Erythroblast (primary cell): ENCODE measurements at places on chromosomes 6 and 20.
A peak's percentile ranks its signal among the peaks of the same experiment; 100 is the strongest.

GRCh38 chr6:1145768-1146218 lies 166.1 kb upstream of the FOXQ1 start:
- DNase-seq: no peak

DNA sequence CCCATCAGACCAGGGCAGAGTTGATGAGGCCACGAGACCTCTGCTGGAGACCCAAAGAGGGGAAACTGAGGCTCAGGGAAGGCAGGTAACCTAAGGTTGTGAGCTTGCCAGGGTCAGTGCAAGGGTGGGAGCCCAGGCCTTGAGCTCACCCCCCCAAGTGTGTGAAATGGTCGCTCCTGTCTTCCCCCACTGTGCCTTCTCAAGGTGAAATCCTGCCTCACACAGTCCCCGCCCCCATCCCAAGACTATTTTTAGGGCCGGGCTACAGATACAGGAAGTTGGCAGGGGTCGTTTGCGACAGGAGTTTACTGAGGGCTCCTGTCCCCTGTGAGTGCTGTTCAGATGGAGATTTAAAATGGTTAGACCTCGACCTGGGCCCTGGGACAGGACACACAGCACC lies 18.7 kb upstream of the GATA5 start:
- DNase-seq: no peak

GRCh38 chr6:14921878-14922671 lies 323.8 kb upstream of the JARID2 start:
- no peak for DNase-seq

GRCh38 chr6:154514481-154514880 lies 4.0 kb upstream of the CNKSR3 start:
- peak; percentile 64 for DNase-seq

DNA sequence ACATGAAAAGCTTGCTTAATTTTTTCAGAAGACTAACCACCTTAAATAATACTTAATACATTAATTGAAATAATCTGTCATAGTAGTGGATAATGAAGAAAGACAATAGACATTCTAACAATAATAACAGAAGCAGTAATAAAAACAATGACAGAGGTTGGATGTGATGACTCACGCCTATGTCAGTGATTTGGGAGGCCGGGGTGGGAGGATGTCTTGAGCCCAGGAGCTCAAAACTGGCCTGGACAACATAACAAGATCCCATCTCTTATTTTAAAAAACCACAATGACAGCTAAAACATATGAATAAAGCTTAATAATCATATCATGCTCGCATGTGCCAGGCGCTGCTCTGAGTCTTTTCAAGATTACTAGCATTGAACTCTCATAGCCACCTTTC lies 105.5 kb downstream of the IPCEF1 start:
- DNase-seq: no peak

DNA sequence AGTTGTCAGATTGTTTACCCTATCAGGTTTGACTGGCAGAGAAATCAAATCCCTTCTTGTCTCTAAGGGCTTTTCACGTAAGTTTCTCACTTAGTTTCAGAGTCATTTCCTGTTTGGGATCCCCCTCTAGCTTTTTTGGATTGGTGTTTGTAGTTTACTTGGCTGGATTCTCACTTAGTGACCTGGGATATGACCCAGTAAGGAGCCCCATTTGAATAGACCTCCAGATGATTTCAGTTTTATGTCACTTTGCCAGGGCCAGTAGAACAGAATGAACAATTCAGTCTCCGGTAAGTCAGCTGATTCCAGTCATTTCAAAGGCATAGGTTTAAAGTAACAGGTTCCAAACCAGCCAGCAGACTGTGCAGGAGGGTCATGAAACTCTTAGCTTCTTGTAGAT lies 8.2 kb downstream of the FAM135A start:
- DNase-seq: no peak

- DNase-seq: no peak
These were observed 182.5 kb upstream of the JARID2 start for GRCh38 chr6:15063253-15063853.

DNA sequence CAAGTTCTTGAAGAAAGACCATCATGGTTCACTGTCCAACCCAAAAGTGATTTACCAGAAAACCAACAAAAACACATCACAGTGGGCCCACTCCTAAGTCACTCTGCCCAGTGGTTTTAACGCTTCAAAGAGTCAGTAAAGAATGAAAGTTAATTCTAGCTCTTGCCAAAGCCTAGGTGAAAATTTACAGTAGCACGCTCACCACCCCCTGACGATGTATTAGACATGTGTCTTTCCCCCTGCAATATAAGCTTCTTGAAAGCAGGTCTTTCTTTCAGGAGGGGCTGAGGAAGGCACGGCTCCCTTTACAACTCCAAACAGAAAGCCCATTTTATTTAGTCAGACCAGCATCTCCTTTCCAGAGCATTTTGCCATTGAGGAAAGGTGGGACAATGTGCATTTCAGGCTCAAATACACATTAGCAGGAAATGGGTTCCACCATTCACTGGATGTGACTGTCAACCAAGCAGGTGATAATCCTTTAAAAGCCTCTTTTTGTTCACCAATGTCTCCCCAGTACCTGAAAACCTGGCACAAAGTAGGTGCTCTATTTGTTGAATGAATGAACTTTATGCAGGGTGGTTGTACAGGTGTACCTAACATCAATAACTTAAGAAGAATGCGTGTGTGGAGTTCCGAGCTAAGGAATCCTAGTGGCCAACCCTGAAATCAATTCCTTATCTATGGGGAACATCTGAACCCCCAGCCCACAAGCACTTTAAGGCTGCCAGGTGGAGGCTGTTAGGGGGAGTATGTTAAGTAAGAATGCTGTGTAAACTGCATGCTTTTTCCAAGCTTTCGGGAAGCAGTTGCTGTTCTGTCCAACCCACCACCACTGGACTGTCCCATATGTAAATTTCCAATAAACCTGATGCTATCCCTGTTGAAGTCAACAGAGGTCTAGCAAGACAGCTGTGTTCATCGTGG lies 11.4 kb downstream of the EZR start:
- peak; percentile 24 for DNase-seq

DNA sequence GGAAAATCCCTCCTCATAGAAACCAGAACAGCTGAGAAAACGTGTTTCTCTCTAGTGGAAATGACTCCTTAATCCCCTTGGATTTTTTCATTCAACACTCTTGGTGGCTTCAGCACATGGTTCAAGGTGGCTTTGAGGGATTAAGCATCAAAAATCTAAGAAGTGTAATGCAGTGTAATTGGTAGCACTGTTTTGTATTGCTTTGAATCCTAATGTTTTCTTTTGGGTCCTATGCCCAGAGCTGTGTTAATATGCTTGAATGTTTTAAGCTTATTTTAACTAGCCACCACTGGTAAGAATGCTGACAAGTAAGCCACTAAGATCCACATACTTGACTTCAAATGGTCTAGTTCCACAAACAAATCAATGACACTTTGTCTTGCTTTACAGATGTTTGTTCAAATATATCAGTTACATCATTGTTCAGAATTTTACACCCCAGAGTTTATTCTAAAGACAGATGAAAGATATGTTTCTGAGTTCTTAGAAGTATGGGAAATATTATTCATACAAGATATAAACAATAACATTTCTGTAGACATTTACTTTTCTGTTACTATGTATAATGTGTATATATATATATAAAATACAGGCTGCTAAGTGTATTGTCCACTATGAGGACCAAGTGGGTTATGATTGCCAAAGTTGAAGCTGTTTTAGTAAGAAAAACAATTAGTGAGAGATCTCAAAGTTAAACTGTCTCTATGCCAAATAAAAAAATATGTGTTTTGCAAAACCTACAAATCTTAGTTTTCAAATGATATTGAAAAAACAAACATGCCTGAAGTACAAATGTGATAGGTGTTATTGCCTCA lies 220.8 kb downstream of the OGFRL1 start:
- DNase-seq: no peak

GRCh38 chr6:99745651-99746050 lies 139.0 kb downstream of the PRDM13 start:
- no peak for DNase-seq

DNA sequence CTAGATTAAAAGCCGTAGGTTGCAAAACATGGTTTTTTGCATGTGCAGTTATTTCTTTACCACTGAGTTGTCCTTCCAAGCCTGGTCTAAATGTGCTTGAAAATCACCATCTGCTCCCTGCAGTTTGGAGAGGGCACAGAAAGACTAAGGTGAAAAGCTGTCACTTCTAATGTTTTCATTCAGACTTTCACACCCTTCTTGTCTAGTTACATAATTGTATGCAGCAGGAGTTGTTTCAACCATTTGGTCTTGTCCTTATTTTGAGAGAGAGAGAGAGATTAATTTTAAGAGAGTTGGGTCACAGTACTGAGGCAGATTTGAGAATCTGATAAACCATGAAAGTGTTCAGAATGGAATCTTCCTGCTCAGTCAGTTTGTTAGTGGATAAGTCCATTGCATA lies 82.5 kb downstream of the ARID1B start:
- DNase-seq: no peak

DNA sequence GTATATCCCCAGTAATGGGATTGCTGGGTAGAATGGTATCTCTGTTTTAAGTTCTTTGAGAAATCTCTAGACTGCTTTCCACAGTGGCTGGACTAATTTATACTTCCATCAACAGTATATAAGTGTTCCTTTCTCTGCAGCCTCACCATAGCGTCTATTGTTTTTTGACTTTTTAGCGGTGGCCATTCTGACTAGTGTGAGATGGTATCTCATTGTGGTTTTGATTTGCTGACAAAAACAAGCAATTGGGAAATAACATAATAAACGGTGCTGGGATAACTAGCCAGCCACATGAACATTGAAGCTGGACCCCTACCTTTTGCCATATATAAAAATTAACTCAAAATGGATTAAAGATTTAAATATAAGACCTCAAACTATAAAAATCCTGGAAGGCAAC lies 14.2 kb downstream of the OR2A4 start:
- no peak for DNase-seq

DNA sequence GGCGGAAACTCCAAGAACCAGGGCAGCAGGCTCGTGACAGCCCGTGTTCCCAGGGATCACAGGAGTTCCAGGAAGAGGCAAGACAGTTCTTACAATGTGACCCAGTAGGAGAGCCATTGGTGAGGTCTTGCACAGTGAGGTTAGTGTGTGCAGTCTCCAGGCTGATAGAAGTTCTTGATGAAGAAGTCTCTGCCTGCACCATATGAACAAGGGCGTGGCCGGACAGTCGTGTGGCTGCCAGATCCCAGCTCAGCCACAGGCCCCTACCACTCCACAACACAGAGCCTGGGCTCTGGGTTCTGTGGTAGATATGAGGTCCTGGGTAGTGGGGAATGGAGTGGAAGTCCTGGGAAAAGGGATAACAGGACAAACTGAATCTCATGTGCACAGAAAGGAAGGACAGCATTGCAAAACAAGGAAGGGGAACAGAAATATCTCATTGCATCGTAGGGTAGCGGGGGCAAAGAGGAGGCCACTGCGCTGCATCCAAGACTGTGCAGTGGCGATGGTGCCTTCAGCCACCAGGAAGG lies 65.2 kb downstream of the STX11 start:
- DNase-seq: peak; percentile 83

- DNase-seq: no peak
These were observed 167.1 kb upstream of the MMS22L start for GRCh38 chr6:97450087-97450486.

- DNase-seq: no peak
These were observed 30.4 kb downstream of the RALY start for GRCh38 chr20:34023937-34024722.

GRCh38 chr6:96991618-96992342 lies 67.3 kb downstream of the KLHL32 start:
- DNase-seq: no peak

GRCh38 chr20:38196592-38196991 lies 31.5 kb upstream of the TGM2 start:
- DNase-seq: no peak

GRCh38 chr6:138013959-138014358 lies 93.3 kb downstream of the PERP start:
- DNase-seq: peak; percentile 6

- no peak for DNase-seq
These were observed 402.2 kb upstream of the HTR1E start for GRCh38 chr6:86535100-86535499.

DNA sequence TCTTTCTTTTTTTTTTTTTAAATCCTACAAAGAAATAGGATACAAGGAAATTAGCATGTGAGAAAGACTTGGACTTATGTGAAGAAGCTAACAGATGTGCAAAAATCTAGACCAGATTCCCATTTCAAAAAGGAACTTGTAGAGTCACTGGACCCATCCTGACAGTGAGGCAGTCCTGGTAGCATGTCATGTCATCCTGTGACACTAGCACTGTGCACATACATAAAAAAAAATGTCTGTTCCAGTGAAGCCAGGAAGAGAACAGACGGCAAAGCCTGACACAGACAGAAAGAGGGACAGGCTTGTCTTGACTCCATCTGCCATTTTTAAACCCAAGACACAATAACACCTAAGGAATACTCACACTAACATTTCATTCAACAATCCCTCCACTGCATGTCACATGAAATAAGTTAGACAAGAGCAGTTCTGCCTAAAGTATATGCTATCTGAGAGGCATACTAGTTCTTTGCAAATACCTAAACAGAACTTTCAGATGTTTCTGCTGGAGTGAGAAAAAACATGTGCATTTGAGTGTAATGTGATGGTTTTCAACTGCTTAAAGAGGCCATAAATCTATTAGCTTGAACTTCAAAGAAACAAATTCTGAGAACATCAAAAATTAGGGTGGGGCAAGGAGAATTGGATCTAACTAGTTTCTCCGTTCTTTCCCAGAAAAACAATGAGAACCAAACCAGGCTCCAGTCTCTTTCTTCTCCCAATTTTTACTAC lies 159.6 kb downstream of the BACH2 start:
- no peak for DNase-seq

DNA sequence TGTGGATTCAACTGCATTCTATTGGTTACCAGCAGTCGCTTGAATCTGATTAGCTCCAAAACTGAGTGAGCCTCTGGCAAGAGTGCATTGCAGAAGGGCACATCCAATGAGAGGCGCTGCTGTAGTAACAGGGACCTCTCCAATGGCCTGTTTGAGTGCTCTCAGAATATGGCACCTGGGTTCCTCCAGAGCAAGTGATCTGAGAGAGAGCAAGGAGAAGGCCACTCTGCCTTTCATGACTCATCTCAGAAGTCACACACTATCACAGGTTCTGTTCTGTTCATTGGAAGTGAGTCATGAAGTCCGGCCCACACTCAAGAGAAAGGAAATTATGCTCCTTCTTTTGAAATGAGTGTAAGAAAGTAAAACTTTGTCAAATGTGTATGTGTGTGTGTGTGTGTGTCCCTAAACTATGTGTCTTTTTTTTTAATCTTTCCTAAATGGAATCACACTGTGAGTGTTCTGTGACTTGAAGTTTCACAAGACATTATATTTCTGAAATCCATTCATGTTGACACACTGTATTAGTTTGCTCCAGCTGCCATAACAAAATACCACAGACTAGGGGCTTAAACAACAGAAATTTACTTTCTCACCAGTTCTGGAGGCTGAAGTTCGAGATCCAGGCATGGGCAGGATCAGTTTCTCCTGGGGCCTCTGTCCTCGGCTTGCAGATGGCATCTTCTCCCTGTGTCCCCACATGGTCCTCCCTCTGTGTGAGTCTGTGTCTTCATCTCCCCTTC lies 138.3 kb upstream of the CDYL start:
- DNase-seq: no peak

GRCh38 chr20:12970372-12970821 lies 38.4 kb upstream of the SPTLC3 start:
- DNase-seq: peak; percentile 7
